Left renal pelvis (tissue), 4 donors: ENCODE measurements at places on chromosomes 4 and X.

DNA sequence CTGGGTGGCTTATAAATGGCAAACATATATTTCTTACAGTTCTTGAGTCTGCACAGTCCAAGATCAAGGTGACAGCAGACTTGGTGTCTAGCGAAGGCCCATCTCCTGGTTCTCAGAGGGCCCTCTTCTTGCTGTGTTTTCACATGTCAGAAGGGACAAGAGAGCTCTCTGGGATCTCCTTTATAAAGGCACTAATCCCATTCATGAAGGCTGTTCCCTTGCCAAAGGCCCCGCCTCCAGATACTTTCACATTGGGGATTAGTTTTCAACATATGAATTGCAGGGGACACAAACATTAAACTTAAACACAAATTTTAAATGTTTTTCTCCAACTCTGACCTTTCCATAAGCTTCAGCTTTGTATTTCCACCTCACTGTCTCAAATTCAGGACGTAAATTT is 1135.0 kb upstream of the TENM3 start:
- DNase-seq = no peak

GRCh38 chr4:115234405-115235093 is 121.1 kb upstream of the NDST4 start:
- DNase-seq = no peak

GRCh38 chr4:5716391-5716790 is 5.4 kb downstream of the EVC start:
- no peak for DNase-seq

GRCh38 chr4:47829438-47829837 is 8.4 kb downstream of the CORIN start:
- DNase-seq = no peak

DNA sequence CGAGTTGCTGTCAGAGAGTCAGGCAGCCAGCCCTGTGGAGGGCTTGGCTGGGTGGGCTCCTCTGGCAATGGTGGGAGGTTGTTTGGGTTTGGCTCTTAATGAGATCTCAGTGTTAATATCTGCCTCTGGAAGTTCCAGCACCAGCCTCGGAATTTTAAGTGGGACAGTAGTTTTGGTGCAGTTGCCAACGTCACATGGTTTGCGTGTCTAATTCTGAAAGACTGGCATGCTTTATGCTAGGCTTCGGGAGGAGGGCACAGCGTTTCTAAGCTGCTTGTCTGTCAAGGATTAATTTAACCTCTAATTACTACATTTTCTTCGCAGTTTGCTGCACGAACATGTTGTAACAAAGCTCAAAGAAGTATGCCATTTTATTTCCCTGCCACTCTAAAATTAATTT is 9.2 kb downstream of the MAMLD1 start:
- no peak for DNase-seq

- no peak for DNase-seq
These were observed 183.2 kb upstream of the WDFY3 start for GRCh38 chr4:85149676-85150075.

- no peak for DNase-seq
These were observed 184.2 kb upstream of the HCCS start for GRCh38 chrX:10926891-10927290.

GRCh38 chr4:167722487-167722808 is 369.9 kb upstream of the ANXA10 start:
- no peak for DNase-seq

DNA sequence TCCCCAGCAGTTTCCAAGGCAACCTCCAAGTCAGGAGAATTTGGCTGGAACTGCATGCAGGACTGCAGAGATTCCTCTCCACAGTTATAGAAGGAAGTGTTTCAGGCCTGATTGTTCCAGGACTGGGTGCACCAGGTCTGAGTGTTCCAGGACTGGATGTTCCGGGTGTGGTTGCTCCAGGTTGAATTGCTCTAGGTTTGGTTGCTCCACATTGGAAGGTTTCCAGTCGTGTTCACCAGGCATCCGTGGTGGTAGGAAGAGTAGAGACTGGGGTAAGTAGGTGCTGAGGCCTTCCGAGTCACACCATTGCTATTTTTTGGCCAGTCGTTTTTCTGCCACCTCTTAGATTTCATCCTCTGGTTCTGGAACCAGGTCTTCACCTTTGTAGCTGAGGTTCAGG is 105.4 kb downstream of the MSN start:
- no peak for DNase-seq

GRCh38 chr4:41418444-41418843 is 119.5 kb upstream of the LIMCH1 start:
- no peak for DNase-seq

- DNase-seq = no peak
These were observed 27.2 kb downstream of the MAB21L2 start for GRCh38 chr4:150609131-150609530.

DNA sequence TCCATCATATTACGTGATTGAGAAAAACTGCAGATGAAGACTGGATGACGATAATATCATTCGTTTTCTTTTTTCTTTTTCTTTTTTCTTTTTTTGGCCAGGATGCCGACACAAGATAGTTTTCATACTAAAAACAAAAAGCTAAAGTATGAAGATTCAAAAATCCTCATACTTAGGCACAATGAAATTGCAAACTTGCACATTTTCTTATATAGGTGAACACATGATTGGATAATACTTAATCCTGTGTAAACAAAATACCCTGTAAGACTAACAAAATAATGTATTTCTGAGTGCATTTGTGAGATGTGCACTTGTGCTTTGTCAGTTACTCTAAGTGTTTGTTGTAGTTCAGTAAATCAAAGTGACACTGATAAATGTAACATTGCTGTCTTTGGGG is 568.9 kb downstream of the ANKRD50 start:
- no peak for DNase-seq

GRCh38 chr4:139300431-139301112 is 733 bp upstream of the NAA15 start:
- no peak for DNase-seq

DNA sequence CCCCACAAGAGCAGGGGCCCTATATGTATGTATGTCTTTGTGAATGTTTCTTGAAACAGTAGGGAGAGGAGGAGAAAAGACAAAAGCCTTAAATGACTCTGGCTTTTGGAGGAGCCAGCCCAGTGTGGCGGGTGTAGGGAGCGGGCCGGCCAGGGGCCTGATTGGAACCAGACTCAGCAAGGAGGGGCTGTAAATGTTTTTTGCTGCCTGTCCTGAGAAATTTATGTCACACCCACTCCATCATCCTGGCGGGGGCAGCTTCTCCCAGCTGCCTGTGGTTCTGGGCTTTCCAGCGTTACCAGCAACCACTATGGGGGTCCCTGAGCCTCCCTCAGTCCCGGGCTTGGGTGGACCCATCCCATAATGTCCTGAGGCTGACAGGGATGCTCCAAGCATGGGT is 130.8 kb downstream of the PJA1 start:
- no peak for DNase-seq

DNA sequence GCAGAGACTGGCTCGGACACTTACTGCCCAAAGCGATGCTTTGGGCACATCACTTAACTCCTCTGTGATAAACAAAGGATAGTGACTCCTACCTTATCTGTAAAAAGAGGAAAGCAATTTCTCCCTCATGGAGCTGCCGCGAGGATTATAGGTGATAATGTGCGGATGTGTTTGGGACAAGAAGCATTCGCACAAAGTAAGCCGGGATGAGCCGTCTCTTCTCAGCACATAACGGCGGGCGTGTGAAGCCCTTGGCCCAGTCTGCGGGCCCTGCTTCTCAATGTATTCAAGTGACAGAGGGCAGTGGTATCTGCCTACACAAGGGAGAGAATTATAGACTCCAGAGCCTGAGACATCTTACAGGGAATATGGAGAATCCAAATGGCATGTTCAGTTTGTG is 550.3 kb upstream of the CPEB2 start:
- no peak for DNase-seq

DNA sequence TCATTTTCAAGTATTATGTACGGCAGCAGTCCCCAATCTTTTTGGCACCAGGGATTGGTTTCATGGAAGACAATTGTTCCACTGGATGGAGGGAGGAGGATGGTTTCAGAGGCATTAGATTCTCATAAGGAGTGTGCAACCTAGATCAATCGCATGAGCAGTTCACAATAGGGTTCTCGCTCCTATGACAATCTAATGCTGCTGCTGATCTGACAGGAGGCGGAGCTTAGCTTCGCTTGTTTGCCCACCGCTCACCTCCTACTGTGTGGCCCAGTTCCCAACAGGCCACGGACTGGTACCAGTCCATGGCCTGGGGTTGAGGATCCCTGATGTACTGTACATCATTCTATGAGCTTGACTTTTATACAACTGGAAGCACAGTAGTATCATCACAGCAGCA is 48.4 kb downstream of the SMIM20 start:
- no peak for DNase-seq

GRCh38 chr4:185332575-185333464 is 62.9 kb downstream of the LRP2BP start:
- DNase-seq = no peak

DNA sequence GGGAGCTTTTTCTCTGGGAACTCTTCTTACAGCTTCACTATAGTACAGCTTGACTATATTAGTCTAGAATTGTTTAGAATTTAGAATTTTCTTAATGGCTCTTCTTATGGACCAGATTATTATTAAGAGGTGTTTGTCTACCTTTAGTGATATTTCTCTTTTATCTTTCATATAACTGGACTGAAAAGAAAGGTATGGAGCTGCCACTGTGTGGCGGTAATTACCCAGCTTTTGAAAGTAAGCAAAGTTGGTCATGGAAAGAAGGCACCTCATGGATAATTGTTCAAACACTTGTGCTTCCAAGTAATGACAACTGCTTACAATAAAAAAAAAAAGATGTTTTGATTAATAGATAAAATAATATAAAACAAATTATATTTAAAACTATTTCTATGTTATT is 1112.5 kb downstream of the TECRL start:
- no peak for DNase-seq

GRCh38 chr4:772776-773175 is 53.2 kb downstream of the CPLX1 start:
- no peak for DNase-seq

- no peak for DNase-seq
These were observed 177.1 kb downstream of the CBR4 start for GRCh38 chr4:168832763-168833575.

GRCh38 chr4:138573246-138573645 is 331.1 kb upstream of the SLC7A11 start:
- no peak for DNase-seq

- DNase-seq = no peak
These were observed 9.5 kb upstream of the AMMECR1 start for GRCh38 chrX:110327336-110327735.

DNA sequence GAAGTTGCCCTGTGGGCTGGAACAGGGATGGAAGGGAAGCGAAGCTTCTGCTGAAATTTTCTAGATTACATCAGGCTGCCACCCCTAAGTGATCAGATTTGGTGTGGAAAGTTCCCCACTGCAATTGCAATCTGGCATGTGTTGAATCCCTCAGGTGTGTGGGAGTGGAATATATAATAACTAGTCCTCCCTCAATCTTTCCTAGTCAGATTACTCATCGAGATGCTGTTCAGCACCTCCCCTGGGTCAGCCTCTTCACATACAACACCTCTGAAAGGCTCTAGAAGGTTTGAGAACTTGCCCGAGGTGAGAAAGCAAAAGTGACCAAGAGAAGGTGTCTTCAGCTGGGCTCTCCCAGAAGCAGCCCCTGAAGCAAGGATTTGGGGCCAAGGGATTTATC is 336.8 kb downstream of the BCOR start:
- no peak for DNase-seq

GRCh38 chrX:13009273-13009672 is 34.4 kb downstream of the TMSB4X start:
- DNase-seq = no peak

DNA sequence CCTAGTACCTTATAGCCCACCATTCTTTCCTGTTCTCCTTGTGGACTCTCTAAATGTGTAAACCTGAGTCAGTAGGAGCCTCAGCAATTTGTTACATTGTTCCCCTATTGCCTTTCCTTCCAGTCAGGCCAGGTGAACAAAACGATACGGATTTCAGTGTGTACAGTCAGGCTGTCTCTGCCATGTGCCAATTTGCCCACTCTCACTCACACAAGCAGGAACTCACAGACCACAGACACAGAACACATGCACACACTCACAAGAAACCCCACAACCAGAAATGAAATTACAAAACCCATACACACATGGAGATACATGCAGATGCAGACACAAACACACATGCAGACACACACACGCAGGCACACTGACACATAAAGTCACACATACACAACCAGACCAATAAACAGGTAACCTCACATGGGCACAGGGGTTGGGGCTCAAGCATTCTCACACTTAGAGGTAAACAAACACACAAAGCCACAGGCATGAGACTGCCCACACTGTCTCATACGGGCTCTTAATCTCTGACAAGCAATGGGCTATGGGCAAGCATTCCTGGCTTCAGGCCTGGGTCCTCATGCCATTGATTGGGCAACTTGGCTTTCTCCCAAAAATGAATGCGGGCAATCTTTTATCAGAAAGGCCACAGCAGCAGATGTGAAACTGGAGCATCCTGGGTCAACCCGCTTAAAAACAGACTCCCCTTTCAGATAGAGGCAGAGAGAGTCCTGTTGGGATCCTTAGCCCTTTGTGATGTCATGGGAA is 68.7 kb downstream of the NBDY start:
- no peak for DNase-seq

GRCh38 chr4:7845493-7846128 is 94.0 kb downstream of the AFAP1 start:
- no peak for DNase-seq

DNA sequence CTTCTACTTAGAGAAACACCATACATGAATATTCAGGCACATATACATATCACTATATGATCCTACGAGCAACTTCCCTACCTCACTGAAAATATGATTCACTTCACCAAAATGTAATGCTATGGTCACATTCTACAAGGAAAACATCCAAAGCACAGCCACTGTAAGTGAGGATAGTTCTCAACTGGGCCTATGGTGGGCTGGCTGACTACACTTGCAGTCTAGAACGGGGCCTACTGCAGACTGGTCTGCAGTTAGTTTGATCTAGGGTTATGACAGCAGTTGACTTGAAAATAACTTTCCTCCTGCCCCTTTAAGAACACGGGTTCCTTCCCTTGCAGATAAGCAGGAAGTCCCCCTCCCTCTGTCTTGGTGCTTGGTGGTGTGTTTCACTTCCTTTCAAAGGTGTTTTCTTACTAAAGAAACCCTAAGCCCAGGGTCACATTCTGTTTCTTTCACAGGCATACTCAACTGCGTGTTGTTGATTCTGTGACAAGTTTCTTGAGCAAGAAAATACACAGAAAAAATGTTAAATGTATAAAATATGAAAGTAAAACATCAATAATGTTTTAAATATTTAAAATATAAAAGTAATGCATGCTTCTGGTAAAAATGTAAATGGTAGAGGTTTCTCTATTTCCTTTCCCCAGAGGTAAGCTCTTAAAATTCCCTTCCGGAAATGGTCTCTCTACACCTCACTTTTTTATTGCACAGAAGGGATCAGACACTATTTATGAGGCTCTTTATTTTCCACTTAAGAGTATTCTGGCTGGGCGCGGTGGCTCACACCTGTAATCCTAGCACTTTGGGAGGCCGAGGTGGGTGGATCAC is 18.0 kb upstream of the TMSB4X start:
- no peak for DNase-seq

GRCh38 chr4:29588617-29589016 is 1131.6 kb upstream of the PCDH7 start:
- no peak for DNase-seq

- no peak for DNase-seq
These were observed 1.3 kb downstream of the YTHDC1 start for GRCh38 chr4:68348577-68348976.

GRCh38 chrX:47366041-47366722 is 4.2 kb upstream of the ZNF157 start:
- peak; percentile 70 for DNase-seq
